Tibial nerve (tissue), 4 donors: ENCODE measurements at places on chromosomes 4 and X.

DNA sequence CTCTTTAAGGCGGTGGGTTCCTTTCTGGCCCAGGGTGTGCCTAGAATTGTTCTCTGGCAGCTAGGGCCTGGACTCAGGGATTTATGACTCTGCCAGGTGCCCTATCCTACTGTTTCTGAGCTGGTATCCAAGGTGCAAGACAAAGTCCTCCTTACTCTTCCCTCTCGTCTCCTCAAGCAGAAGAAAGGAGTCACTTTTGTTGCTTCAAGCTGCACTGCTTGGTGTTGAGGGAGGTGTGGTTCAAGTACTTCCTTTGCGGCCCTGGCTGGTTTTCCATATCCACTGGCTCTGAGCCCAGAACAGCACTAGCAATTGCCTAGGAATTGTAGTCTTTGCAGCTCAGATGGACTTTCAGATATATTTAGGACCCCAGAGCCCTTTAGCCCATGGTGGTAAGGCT, 39.3 kb downstream of the RTL3 start:
- H3K27me3 ChIP-seq, result no peaks in the 10 kb centered on the region
- no peak for DNase-seq
- H3K4me1 ChIP-seq, result no peaks in the 10 kb centered on the region
- no peaks in the 10 kb centered on the region for H3K36me3 ChIP-seq
- no peak overlapping the region for H3K27ac ChIP-seq

DNA sequence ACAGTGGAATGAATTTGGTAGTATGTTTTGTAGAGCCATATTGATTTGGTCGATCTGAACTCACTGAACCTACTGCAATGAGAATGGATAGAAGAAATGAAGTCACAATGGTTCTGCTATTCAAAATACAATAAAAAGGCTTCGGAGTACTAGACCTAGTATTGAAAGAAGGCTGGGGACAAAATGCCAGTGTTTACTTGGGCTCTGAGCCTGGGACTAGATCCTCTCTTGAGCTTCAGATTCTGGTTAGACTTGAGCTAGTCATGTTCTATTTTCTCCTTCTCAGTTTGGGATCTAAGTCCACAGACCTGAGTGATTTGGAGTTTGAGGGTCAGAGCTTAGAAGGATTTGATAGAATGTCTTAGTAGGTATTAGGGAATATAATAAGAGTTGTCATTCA, 9.9 kb downstream of the INTS12 start:
- H3K27me3 ChIP-seq, result no peaks in the 10 kb centered on the region
- no peak overlapping the region for H3K27ac ChIP-seq
- no peak for DNase-seq
- no peak overlapping the region for H3K4me3 ChIP-seq
- peaks cover 6% of the 10 kb centered on the region for H3K4me1 ChIP-seq

DNA sequence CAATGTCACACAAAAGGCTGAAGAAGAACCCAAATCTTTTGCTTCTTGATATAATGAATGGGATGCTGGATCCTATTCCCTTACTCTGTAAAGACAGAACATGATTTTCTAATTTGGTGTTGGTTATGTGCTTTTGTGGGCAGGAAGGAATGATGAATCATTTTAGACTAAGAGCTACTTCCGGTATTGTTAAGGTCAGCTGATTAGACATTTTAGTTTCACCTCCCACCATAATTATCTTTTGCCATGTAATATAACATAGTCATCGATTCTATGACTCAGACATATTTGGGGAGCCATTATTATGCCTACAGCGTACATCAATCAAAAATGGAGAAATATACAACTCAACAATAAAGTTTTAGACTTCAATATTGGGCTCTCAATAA, 265.3 kb downstream of the ZNF674 start:
- no peak overlapping the region for H3K27ac ChIP-seq
- H3K36me3 ChIP-seq, result no peaks in the 10 kb centered on the region
- no peaks in the 10 kb centered on the region for H3K4me1 ChIP-seq

DNA sequence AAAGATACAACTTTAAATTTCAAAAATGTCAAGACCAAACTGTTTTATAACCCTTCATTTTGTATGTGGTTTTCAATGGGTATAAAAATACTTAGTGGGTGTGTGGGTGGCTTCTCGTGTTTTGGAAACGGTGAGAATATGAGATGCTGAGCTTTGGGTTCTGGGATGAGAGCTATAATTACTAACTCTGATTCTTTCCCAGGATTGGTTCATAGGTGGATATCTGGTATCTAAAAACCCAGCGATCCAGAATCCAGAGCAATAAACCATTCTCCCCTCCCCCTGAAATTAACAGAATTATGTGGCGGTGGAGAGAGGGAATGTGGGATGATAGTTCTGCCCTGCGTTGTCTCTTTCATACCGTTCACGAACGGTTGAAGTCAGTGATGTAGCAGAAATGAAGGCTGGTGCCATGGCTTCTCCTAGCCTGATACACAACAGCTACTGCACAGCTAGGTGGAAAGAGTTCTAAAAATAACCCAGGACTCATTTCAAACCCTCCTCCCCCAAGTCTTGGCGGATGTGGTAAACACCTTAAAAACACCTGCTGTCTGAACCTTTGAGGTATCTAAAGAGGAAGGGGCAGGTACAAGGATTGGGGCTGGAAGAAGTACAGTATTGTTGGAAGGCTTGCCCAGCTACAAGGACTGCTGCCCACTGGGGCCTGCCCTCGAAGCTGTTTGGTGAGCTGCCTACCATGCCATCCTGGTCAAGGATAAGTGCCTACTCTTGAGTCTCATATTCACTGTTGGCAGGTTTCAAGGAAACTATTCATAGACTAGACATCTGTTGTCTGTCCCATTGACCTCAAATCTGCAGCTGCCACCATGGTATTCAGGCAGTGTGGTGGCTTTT, 44.5 kb downstream of the SEPTIN11 start:
- no peak for DNase-seq
- no peak overlapping the region for H3K4me3 ChIP-seq
- no peak overlapping the region for H3K27ac ChIP-seq
- H3K27me3 ChIP-seq, result no peaks in the 10 kb centered on the region

DNA sequence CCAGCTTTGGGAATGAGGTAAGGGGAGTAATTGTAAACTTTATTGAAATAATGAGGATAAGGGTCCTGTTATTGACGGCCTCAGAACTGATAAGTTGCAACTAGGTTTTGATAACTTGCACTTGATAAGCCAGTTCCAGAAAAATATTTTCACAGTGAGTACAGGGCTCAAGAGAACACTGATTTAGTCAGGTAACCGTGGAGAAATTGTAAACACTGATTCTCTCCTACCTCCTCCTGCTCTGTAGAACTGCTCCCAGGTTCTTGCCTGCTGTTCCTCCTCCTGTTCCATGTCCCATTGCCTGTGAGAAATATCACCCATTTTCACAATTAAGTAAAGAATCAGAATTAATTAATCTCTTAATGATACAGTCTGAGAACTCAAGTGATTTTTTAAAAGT, 55.0 kb upstream of the CXXC4 start:
- H3K4me1 ChIP-seq, result no peaks in the 10 kb centered on the region
- no peaks in the 10 kb centered on the region for H3K27me3 ChIP-seq
- H3K4me3 ChIP-seq, result no peak overlapping the region
- DNase-seq, result no peak
- no peak overlapping the region for H3K27ac ChIP-seq
- no peaks in the 10 kb centered on the region for H3K36me3 ChIP-seq

DNA sequence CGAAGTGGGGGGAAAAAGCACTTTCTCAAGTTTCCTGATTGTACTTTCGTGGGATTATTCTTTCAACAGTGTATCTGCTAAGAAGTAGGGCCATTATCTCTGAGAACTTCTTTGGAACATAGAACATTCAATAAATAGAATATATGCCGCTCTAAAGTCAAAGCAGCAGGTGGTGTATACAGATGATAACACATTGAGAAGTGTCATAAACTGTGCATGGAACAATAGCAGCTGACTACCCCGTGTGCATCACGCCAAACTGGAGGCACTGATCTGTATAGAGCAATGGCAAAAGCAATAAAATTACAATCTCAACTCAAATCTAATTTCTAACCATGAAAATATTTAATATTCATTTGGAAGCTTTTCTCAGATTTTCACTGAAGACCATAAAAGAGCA, 175.3 kb downstream of the DCTD start:
- H3K4me1 ChIP-seq, result no peaks in the 10 kb centered on the region
- H3K4me3 ChIP-seq, result no peak overlapping the region
- no peaks in the 10 kb centered on the region for H3K27me3 ChIP-seq

GRCh38 chrX:34956916-34957315, 14.3 kb downstream of the FAM47B start:
- H3K4me3 ChIP-seq, result no peak overlapping the region
- H3K4me1 ChIP-seq, result no peaks in the 10 kb centered on the region
- no peaks in the 10 kb centered on the region for H3K36me3 ChIP-seq
- no peak for DNase-seq
- H3K27me3 ChIP-seq, result no peaks in the 10 kb centered on the region

DNA sequence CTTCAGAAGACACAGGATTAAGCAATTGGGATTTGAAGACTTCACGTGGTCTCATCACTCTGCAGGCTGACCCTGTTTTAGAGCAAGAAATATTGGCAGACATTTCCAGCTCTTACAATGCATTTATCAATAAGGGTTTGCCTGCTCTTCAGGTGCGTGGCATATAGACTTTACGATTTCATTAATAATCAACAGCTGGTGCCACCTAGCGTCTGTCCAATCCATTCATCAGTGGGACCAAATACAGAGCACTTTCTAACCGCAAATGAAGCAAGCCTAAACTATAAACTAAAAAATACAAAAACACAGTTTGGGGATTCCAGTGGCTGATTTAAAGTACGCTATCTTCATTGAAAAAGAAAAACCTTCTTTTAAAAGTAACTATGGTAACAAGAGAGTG, 125.4 kb upstream of the DMD start:
- peak; percentile 38 for DNase-seq
- no peak overlapping the region for H3K4me3 ChIP-seq
- no peaks in the 10 kb centered on the region for H3K27me3 ChIP-seq
- H3K36me3 ChIP-seq, result no peaks in the 10 kb centered on the region
- no peaks in the 10 kb centered on the region for H3K4me1 ChIP-seq
- H3K27ac ChIP-seq, result no peak overlapping the region

DNA sequence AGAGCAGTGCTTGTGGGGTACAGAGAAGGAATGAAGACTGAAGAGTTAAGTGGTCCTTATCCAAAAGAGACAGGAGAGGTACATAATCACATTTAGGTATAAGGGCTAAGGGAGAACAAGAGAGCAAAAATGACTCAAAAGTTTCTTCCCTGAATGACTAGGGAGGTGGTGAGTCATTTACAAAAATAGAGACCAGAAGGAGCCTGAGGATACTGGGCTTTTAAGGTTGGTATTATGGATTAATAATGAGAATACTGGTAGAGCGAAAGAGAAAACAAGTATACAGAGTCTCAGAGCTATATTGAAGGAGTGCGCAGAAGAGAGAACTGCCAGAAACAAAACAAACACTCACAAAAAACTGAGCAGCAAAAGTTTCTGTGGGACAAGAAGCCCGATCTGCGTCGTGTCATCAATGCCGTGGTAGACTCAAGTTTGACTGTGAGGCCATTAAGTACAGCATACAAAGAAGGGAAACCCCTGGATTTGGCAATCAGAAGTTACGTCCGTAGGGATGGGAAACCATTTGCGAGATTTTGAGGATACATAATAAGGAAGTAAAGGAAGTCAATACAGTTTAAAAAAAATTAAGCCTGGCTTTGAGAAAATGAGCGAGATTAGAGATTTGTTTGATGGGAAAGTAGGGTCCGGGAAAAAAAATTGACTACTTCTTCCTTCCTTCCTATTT, 129.1 kb upstream of the STIM2 start:
- DNase-seq, result no peak
- no peak overlapping the region for H3K27ac ChIP-seq
- no peak overlapping the region for H3K4me3 ChIP-seq
- no peaks in the 10 kb centered on the region for H3K27me3 ChIP-seq
- H3K4me1 ChIP-seq, result no peaks in the 10 kb centered on the region

DNA sequence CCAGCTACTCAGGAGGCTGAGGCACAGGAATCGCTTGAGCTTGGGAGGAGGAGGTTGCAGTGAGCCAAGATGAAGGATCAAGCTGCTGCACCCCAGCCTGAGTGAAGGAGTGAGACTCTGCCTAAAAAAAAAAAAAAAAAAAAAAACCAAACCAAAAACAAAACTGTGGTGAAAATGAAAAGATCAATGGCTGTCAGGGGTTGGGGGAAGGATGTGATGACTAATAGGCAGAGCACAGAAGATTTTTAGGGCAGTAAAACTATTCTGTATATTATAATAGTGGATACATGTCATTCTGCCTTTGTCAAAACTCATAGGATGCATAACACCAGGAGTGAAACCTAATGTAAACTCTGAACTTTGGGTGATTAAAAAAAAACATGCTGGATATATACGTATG, 69.9 kb upstream of the ELOVL6 start:
- no peaks in the 10 kb centered on the region for H3K36me3 ChIP-seq
- no peaks in the 10 kb centered on the region for H3K4me1 ChIP-seq
- DNase-seq, result no peak
- H3K27ac ChIP-seq, result no peak overlapping the region
- H3K27me3 ChIP-seq, result no peaks in the 10 kb centered on the region

DNA sequence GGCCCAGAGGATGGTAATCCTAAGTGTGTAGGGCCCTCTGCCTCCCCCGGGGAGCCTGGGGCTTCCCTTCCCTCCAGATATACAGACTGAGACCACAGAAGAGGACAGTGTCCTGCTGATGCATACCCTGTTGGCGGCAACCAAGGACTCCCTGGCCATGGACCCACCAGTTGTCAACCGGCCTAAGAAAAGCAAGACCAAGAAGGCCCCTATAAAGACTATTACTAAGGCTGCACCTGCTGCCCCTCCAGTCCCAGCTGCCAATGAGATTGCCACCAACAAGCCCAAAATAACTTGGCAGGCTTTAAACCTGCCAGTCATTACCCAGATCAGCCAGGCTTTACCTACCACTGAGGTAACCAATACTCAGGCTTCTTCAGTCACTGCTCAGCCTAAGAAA, 1.9 kb downstream of the TRO start:
- peaks cover 14% of the 10 kb centered on the region for H3K36me3 ChIP-seq
- no peaks in the 10 kb centered on the region for H3K27me3 ChIP-seq
- DNase-seq, result no peak
- H3K4me1 ChIP-seq, result no peaks in the 10 kb centered on the region
- no peak overlapping the region for H3K27ac ChIP-seq

- no peak overlapping the region for H3K4me3 ChIP-seq
- no peaks in the 10 kb centered on the region for H3K27me3 ChIP-seq
- H3K4me1 ChIP-seq, result no peaks in the 10 kb centered on the region
- no peaks in the 10 kb centered on the region for H3K36me3 ChIP-seq
These were observed 395.1 kb downstream of the RAB28 start for GRCh38 chr4:13088726-13089658.

- no peaks in the 10 kb centered on the region for H3K36me3 ChIP-seq
- no peak for DNase-seq
- no peaks in the 10 kb centered on the region for H3K27me3 ChIP-seq
- H3K4me1 ChIP-seq, result no peaks in the 10 kb centered on the region
- peak overlapping the region; percentile 36 for H3K27ac ChIP-seq
These were observed 68.7 kb downstream of the ENPP6 start for GRCh38 chr4:184148738-184149637.

- H3K27ac ChIP-seq, result peak overlapping the region; percentile 83
- no peaks in the 10 kb centered on the region for H3K27me3 ChIP-seq
- peak overlapping the region; percentile 89 for H3K4me3 ChIP-seq
- H3K4me1 ChIP-seq, result no peaks in the 10 kb centered on the region
- H3K36me3 ChIP-seq, result peaks cover 23% of the 10 kb centered on the region
These were observed 25.9 kb downstream of the ZNF721 start for GRCh38 chr4:472881-473569.
